CD4-positive, alpha-beta memory T cell (primary cell): ENCODE measurements at places on chromosomes 6 and 20. TPM values are rescaled to one million over a fixed set of nuclear protein-coding genes. Genes with fewer than 3 reads are reported as not detected.

GRCh38 chr6:19994909-19995308 lies 157.7 kb downstream of the ID4 start:
- DNase-seq = no peak

GRCh38 chr6:159935065-159935464 lies 33.8 kb upstream of the IGF2R start:
- DNase-seq = no peak

GRCh38 chr20:52783769-52784168 lies 188.4 kb upstream of the TSHZ2 start:
- peak; percentile 14 for DNase-seq

SNAI1 gene
- 0.60 TPM for polyA plus RNA-seq

OPRM1 gene
- polyA plus RNA-seq = not detected
